ENCODE measurements at places on chromosomes 11 and 22.
A peak's percentile ranks its signal among the peaks of the same experiment; 100 is the strongest.

GRCh38 chr11:119919656-119920055 is 190.7 kb upstream of the NECTIN1 start:
- no peak for DNase-seq

- DNase-seq = no peak
Observed at GRCh38 chr22:41110968-41111367, 18.6 kb downstream of the EP300 start.

- no peak for DNase-seq
Observed at GRCh38 chr11:134599299-134599771, 187.3 kb upstream of the B3GAT1 start.

DNA sequence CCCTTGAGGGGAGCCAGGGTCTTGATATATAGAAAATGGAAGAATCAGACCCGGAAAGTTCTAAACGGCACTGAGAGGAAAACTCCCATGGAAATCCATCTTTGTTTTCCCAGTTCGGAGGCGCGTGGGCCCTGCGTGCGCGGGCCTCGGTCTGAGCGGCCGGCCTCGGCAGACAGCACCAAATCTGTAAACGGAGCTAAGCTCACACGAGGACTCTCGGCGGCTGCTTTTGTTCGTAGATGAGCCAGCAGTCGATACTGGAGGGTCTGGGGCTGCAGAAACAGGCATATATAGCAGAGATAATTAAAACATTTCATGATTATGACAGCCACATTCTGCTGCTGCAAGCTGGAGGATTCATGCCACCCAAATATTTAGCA is 68.5 kb upstream of the PPARA start:
- DNase-seq = no peak

- DNase-seq = no peak
Observed at GRCh38 chr11:113467545-113467944, 7.7 kb downstream of the DRD2 start.

- no peak for DNase-seq
Observed at GRCh38 chr11:5124891-5125620, 13.1 kb downstream of the OR52A5 start.

DNA sequence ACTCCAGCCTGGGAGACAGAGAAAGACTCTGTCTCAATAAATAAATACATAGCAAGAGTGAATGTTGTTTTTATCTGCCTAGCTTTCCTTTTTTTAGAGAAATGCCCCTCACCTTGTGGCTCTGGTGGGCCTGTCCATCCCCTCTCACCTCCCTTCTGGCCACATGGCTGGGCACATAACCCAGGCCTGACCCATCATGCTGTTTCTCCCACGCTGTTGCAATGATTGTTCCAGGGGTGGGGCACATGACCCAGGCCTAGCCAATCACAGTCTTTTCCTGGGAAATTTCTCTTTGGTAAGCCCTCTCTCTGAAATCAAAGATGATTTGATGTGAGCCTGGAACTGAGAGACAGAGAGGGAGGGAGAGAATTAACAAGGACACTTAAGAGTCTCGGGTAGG is 5.5 kb upstream of the CYTH4 start:
- DNase-seq = no peak

DNA sequence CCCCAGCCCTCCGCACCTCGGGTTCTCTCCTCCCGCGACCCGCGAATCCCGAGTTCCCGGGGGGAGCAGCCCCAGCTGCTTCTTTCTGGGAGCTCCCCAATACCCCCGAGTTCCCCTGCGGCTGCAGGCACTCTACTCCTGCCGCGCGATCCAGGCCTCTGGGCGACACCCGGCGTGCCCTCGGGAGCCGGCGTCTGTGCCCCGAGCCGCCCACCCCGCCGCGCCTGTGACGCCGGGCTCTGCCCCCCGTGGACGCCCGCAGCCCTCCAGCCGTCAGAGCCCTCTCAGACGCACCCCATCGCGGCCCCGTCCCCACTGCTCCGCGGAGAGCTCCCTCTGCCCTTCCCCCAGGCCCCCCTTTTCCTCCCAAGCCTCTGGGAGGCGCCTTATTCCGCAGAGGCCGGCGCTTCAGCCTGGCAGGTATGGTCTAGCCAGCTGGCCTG is 422 bp downstream of the GLB1L2 start:
- peak; percentile 4 for DNase-seq

GRCh38 chr11:99865951-99866350 is 821.1 kb upstream of the ARHGAP42 start:
- DNase-seq = no peak

DNA sequence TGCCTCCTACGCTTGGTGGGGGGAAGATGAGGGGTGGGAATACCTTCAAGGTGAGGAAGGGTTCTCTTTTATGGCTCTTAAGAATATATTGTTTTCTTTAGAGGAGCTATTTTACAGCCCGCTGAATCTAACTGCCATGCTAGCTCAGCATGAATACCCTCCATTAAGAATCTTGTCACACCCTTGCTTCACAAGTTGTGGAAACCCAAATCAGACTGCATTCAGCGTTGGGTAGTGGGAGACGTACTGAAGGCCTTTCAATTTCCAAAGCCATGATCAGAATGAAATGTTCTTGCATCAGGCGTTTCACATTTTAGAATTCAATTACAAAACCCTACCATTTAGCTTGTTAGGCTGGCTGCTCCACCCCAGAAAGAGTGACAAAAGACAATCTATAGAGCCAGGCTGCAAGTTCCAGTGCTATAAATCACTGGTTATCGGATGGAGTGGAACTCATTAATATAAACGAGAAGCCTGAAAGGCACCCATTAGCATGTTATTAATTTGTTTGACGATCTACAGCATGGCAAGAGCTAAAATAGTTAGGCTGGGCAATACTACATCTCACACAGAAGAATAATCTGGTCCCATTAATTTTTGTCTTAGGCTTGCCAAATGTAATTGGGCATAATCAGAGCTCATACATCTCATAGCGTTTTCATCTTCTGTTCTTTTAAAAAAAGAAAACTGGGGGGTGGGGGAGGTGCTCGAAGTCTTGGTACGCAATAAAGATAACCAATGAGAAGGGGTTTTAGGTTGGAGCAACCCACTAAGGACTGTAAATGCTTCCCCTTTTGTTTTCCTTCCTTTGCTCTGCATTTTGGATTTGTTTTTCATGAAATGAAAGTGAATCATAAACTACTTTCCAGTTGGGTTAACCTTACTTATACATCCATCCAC is 57.5 kb downstream of the ABTB2 start:
- DNase-seq = no peak

DNA sequence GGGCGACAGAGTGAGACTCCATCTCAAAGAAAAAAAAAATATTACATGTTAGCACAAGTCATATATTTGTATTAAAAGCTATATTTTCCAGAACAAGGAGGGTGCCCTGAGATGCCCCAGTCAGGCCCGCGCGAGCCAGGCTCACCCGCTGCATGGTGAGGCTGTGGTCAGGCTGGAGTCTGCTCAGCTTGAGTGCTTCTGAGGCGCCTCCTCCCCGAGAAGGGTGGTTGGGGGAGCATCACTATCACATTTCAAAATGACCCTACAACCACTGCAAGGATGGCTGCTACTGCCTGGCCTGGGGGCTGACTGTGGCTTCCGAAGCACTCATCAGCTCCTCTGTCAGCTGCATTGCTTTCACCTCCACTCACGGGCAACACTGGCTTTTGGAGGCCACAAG is 77.1 kb downstream of the SCUBE1 start:
- DNase-seq = no peak

DNA sequence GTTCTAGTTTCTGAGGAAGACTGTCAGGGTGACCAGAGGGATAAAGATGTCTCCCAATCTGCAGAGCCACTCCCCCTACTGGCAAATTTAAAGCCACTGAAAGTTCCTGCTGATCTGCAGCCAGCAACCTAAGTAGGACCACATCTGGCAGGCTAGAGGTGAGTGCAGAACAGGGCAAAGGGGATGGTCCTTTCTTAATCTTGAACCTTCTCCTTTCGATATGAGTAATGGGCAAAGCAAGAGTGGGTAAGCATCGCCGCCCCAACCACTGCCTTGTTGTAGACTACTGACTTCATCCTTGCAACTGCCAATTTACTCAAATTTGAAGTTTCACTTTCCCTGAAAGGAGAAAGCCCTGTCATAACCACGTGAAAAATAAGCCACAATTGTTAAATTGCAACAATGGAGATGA is 30.7 kb downstream of the SCUBE2 start:
- no peak for DNase-seq

DNA sequence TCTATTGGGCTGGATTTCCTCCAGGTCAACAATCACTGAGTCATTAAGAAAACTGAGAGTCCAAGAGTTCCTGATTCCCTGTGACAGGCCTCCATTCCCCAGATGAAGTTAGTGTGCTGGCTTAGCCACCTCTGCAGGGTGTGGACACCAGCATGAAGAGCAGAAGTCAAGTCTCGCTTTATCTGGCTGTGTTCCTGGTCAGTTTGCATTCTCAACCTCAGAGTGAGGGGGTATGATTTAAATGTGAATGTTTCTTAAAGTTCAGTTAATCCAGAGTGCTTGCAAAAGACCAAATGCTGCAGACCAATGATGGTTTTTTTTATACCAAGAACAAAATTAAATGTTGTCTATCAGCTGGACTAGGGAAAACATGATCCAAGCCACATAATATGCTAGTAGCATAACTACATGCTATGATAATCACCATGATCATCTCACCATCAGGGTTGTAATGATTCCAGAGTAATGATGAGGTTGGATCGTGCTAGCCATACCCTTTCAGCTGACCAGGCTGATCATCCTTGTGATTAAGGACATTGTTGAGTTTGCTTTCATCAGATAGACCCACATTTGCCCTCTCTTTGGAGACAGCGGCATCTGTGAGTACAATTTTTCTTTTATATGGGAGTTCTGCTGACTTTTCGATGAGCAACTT is 145.8 kb upstream of the ARHGAP20 start:
- no peak for DNase-seq

Measured in stimulated activated CD4-positive, alpha-beta T cell treated with anti-CD3 and anti-CD28 coated beads, TNF-alpha, amount 100 ng/mL, for 4 hours (primary cell).